ENCODE measurements at places on chromosomes 16 and 17.

DNA sequence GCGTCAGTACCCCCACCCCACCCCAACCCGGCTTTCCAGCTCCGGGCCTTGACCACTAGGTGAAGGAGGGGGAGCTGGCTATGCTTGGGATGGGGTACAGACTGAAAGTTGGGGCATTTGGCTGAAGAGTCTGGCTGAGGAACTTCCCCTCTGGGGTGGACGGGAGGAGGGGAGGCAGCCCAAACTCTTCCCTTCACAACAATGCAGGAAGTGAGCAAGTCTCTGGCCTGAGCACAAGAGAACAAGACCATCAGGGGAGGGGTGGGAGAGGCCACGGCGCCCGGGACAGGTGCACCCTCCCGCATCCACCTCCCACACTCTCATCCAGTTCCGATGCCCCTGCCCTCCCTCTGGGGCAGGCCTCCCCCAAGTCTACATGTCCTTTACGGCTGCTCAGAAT, 5.6 kb downstream of the USH1G start:
- no peak for DNase-seq

GRCh38 chr17:74868251-74868907, 4.4 kb downstream of the FDXR start:
- no peak for DNase-seq

DNA sequence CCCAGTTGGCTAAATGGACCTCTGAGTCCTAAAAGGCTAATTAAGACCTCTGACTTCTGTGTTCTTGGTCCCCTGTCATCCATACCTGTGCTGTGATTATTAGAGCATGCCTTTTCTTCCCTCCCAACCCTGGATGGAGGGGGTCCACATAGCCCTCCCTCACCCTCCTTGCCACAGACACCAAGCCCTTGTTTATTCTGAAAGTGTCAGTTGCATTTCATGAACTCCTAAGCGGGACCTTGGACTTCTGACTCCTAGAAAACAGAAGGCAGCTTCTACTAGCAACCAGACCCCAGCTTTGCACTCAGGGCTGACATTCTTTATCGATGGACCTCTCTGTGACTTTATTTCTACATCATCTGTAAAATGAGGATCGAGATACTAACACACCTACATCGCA, 33.4 kb upstream of the GOSR2 start:
- DNase-seq, result no peak

DNA sequence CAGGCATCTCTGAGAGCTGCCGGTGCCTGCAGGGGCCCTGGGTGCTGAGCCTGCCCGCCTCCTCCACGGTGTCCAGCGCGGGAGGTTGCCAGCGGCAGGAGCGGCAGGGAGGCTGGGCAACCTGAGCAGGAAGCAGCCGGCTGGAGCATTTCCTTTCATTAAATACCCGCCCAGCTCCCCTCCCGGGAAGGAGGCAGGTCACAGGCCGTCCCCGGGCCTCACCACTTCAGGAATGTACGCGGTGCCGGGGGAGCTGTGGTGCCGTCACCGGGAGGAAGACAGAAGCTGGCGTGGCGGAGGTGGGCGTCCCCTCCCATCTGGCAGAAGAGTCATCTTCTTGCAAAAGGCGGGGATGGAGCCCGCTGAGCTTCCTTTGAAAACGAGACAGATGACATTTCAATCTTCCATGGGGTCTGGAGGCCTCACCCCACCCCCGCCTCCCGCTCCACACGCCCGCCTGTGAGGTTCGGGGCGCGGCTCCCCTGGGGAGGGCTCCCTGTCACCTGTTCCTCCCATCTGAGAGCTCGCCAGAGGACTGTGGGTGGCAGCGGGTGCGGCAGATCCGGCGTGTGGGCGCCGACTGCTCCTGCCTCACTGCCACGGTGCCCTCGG, 16.0 kb downstream of the SOX8 start:
- peak; percentile 28 for DNase-seq

GRCh38 chr16:9824200-9825068, 357.8 kb downstream of the GRIN2A start:
- DNase-seq, result no peak

DNA sequence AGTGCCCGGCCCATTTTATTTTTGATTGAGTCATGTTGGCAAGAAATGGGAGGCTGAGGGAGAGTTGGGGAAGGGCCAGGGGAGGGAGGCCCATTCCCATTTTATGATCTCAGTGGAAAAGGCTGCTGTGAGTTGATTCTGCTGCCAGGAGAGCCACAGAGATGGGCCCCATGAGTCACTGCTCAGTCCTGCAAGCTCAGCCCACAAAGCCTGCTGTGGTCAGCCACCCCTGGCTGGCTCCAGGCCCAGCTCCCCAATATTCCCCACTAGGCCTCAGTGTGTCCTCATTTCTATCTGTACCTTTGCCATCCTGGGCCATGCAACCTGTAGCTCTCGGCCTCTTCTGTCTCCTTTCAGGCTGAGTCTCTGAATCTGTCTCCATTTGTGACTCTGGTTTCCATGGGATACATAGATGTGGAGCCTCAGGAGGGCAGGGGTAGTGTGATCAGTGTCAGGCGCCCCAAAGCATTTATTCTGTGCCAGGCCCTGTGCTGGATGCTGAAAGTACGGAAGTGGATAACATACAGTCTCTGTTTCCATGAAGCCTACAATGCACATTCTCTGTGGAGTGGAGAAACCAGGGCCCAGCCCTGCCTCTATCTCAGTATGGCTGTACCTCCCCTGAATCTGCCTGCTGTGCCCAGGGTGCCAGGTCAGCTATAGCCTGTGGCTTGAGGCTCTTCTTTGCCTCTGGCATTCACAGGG, 1.9 kb upstream of the PLEKHG4 start:
- DNase-seq, result peak; percentile 98

- DNase-seq, result peak; percentile 59
Measured at GRCh38 chr17:38701504-38702165, 3.4 kb upstream of the MLLT6 start.
